WTC11 (cell line): ENCODE measurements at places on chromosomes 7 and 10. TPM values are rescaled to one million over a fixed set of nuclear protein-coding genes. Genes with fewer than 3 reads are reported as not detected.
A peak's percentile ranks its signal among the peaks of the same experiment; 100 is the strongest.

The AVPI1 gene
- 8.1 to 9.8 TPM (median 9.0 TPM) in 3 replicates for total RNA-seq

DNA sequence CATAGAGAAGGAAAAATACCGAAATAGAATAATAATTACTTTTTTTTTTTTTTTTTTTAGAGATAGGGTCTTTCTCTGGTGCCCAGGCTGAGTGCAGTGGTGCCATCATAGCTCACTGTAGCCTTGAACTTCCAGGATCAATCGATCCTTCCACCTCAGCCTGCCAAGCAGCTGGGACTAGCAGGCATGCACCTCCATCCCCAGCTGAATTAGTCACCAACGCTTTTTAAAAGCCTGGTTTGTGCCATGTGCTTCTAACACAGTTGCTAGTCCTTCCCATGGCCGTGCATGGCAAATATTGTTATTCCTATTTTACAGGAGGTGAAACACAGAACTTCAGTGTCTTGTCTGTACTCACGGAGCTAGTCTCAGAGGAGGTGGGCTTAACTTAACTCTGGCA, 23.2 kb downstream of the LYZL2 start:
- no peak for DNase-seq

The OR2A42 gene
- total RNA-seq = 0.20 to 0.37 TPM (median 0.27 TPM) in 3 replicates

- peak; percentile 19 for DNase-seq
Observed at GRCh38 chr10:61897671-61898434, 3.6 kb upstream of the ARID5B start.

DNA sequence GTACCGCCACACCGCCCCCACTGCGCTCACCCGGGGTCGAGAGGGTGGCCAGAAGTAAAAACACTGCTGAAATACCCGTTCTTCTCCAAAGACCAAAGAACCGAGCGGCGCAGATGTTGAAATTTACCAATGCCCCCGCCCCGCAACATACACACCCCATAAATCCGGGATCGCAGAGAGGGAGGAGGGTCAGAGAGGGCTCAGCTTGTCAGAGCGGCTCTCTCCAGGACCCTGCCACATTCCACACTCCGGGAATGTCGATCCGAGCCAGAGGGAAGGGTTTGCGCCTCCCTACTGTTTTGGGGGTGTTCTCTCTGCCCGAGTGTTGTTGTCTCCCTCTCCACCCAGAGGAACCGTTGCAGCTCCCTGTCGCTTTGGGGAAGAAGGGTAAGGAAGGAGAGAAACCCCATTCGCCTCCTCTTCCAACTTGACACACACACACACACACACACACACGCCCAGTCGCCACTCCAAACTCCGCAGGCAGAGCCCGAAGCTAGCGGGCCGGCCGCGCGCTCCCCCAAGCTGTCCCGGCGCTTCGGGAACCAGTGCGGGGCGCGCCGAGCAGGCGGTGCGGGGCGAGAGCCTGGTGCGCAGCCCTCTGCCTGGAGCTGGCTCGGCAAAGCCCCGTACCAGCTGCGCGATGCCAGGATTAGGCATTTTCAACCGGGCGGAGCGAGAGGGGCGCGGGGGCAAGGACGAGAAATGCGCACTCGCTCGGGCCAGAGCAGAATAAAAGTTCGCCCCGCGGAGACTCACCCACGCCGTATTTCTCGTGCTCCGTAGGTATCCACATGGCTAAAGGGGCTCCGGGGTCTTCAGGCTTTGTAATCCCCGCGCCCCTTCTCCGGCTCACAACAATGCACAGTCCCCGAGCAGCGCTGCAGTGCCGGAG, 609 bp downstream of the DOCK4 start:
- DNase-seq = peak; percentile 72

DNA sequence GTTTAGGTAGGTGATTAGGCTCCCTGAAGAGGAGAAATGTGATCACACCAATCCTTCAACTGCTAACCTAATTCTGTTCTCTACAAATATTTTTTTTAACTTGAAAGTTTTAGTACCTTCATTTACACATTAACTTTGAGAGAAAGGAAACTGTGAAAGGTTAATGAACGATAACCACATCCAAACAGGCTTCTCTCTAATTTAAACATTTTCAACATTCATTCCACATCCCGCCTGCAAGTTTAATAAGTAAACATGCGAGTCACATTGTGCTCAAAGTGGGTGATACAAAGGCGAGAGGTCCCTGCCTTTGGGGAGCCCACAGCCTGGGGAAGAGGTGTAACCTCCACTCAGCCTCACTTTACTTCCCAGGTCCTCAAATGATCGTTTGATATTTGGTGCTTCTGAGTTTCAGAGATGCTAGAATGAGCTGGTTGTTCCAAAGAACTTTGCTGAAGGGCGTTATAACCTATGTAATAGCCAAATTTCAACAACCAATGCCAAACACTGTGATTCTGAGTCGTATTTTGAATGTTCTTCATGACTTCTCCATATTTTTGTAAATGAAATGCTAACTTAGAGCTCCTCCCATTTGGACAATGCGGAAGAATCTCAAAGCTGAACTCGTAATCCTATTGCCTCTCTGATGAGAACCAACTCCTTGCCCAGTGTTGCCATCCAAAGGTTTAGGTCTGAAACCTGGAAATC, 47.5 kb downstream of the DENND2A start:
- no peak for DNase-seq

The HOGA1 gene
- total RNA-seq = 0.15 to 0.62 TPM (median 0.55 TPM) in 3 replicates

DNA sequence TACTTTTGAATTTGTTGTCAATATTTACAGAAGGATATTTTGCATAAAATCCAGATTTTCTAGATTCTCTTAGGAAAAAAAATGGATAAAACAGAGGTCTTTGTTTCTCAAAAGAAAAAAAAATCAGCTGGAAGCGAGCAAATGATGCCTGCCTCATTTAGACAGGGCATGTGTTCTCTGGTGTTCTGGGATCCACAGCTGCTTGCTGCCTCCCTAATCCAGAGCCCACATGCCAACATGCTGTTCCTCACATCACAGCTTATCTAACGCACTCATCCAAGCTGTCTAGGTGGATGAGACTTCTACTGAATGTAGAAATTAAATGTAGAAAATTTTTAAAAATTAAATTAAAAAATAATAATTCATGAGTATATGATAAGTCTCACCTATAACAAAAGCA, 630.1 kb downstream of the SORCS1 start:
- DNase-seq = no peak

- DNase-seq = no peak
Observed at GRCh38 chr10:50541317-50541716, 82.4 kb downstream of the SGMS1 start.

- no peak for DNase-seq
Observed at GRCh38 chr7:140655511-140656408, 15.1 kb upstream of the DENND2A start.

GRCh38 chr10:50336140-50336539, 84.8 kb upstream of the ASAH2 start:
- no peak for DNase-seq

The ITPRID1 gene
- total RNA-seq = 0.98 to 1.4 TPM (median 1.1 TPM) in 3 replicates

The TUBB8 gene
- 2.3 to 2.6 TPM (median 2.4 TPM) in 3 replicates for total RNA-seq

The CPN1 gene
- total RNA-seq = 0.42 to 0.69 TPM (median 0.66 TPM) in 3 replicates

DNA sequence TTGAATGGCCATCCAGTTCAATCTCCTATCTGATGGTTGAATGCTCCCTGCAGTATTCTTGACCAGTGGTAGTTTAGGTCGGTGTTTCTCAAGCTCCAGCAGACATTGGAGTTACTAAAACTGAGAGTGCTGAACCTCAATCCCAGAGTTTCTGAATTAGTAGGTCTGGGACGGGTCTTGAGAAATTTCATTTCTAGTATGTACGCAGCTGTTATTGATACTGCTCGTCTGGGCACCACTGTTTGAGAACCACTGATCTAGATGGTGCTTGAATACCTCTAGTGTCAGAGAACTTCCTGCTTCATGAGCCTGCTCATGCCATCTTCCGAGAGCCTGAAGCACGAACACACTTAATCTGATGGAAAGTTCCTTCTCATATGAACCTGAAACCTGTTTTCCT, 99.4 kb upstream of the CREB5 start:
- DNase-seq = no peak

The TBXAS1 gene
- 0.82 to 2.6 TPM (median 2.3 TPM) in 3 replicates for total RNA-seq

DNA sequence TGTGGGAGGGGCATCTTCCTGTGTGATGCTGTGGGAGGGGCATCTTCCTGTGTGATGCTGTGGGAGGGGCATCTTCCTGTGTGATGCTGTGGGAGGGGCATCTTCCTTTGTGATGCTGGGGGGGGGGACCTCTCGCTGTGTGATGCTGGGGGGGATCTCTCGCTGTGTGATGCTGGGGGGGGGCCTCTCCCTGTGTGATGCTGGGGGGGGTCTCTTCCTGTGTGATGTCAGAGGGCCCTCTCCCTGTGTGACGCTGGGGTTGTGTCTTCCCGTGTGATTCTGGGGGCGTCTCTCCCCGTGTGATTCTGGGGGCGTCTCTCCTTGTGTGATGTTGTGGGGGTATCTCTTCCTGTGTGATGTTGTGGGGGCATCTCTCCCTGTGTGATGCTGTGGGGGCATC, 27.9 kb upstream of the DPYSL4 start:
- DNase-seq = no peak

DNA sequence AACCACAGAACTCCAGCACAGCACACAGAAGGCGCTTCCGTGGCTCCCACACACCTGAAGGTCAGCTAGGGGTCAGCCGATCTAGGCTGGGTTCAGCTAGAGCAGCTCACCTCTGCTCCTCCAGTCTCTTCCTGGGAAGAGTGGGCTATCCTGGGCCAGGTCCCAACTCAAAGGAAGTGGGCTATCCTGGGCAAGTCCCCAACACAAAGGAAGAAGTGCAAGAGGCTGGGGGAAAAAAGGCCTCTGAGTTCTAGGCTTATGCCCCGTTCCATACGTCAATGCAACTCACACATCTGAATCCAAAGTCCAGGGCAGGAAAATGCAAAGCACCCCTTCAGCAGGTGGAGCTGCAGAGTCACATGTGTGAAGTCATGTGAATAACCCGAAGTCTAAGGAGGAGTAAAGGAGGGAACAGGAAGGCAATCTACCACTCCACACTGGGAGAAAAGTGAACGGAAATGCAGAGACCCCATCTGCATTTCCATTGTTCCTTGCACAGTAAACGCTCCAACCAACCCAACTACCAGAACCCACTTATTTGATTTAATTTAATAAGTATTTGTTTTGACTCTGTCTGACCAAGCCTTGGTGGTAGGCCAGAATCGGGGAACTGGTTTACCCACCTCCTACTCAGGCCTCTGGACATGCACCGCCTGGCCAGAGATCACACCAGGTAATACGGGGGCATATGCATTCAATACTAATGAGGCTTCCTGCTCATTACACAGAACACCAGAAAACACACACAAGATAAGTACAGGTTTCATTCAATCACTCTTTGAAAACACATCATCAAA, 95.5 kb upstream of the RNF32 start:
- no peak for DNase-seq

DNA sequence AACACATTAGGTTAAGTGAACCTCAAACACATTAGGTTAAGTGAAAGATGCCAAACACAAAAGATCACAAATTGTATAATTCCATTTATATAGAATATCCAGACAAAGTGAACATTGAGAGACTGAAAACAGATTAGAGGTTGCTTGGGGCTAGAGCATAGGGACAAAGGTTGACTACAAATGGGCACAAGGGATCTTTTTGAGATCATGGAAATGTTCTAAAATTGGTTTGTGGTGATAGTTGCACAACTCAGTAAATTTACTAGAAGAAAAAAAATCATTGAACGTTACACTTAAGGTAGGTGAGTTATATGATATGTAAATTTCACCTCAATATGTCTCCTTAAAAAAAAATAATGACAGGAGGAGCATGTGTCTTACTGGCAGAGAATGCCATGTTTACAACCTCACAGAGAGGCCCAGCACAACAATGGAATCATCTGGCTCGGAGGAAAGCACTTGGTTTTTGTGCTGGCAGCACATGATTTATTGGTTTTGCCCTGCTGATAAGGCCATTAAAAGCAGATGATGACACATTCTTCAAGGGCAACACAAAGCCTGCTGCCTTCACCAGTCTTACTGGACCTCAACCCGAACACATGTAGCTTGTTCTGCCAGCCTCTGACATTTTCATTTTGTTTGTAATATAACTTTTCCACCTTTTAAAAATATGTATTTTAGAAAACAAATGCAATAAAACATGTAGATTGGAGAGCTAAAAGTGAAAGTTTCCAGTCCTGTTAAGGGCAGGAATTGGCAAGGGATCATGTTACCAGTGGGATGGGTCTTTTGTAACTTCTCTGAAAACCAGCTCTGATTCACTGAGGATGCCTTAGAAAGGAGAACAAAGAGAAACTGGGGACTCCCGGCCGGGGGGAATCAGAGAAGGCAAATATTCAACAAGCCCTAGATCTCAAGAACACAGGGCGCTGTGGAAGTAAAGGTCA, 11.9 kb upstream of the LMOD2 start:
- DNase-seq = peak; percentile 38

GRCh38 chr10:129871966-129872365, 92.1 kb downstream of the EBF3 start:
- DNase-seq = no peak

The TMEM225B gene
- 0.78 to 0.81 TPM (median 0.78 TPM) in 3 replicates for total RNA-seq

DNA sequence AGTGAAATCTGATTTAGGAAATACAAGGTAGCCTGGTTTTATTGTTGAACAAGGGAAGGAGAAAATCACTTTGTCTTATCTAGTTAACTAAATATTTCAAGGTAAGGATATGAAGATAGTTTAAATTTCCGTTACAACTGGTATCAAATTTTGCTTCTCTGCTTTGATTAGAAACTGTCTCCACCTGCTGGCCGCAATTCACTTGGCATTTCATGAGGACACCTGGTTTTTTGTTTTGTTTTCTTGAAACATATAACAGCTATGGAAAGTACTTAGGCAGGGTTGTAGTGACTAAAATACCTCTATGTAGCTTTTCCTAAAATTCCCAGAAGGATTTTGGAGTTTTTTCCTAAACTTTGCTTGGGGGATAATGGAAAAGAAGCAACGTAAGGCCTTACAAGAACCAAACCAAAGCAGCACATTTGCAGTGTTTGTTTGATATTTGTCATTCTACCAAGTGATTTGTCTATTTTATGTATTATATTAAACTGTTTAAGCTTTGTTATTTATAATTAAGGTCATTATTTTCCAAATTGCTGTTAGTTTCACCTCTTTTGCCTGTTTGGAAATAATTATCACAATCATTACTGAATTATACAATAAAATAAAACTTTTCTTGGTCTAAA, 73.6 kb downstream of the AHCYL2 start:
- peak; percentile 50 for DNase-seq

GRCh38 chr7:87316097-87316700, 29.3 kb upstream of the CROT start:
- DNase-seq = no peak

DNA sequence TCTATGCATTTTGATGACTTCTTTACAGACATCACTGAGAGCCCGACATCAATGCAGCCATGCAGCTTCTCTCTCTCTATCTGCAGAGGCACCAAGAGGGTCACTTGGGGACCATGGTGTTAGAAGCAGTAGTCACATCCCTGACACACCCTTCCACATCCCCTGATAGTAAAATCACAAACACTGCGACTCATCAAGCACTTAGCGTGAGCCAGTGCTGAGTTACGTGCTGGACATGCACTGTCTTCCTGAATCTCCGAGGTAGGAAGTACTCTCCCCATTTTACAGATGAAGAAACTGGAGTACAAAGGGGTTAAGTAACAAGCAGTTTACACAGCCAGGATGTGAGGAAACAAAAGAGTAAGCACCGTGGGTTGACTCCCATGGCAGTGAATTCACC, 109.2 kb downstream of the OSBPL3 start:
- no peak for DNase-seq

- DNase-seq = no peak
Observed at GRCh38 chr7:13476881-13477444, 512.5 kb downstream of the ETV1 start.

The DDX50 gene
- total RNA-seq = 37.1 to 43.4 TPM (median 42.9 TPM) in 3 replicates

The IDI2 gene
- not detected in 3 replicates for total RNA-seq

The LRRC4 gene
- total RNA-seq = 7.8 to 14.9 TPM (median 9.9 TPM) in 3 replicates
